Motor neuron (in vitro differentiated cells): ENCODE measurements at places on chromosomes 4 and X. TPM values are rescaled to one million over a fixed set of nuclear protein-coding genes. Genes with fewer than 3 reads are reported as not detected.

HPGD gene
- total RNA-seq: 1.3 and 3.4 TPM in 2 replicates

CITED1 gene
- total RNA-seq: 6.4 and 7.9 TPM in 2 replicates

STBD1 gene
- total RNA-seq: 1.3 and 1.4 TPM in 2 replicates

RS1 gene
- 0.17 and 0.23 TPM in 2 replicates for total RNA-seq

CT45A1 gene
- not detected in 2 replicates for total RNA-seq
